ENCODE measurements at places on chromosomes 11 and 22. TPM values are rescaled to one million over a fixed set of nuclear protein-coding genes. Genes with fewer than 3 reads are reported as not detected.

The OR4A16 gene
- not detected for total RNA-seq

The TUBA8 gene
- total RNA-seq = 0.88 TPM

The BIRC3 gene
- 0.08 TPM for total RNA-seq

The LRP4 gene
- total RNA-seq = 7.8 TPM

- no peak for DNase-seq
These were observed 16.9 kb upstream of the CLMP start for GRCh38 chr11:123211981-123212380.

DNA sequence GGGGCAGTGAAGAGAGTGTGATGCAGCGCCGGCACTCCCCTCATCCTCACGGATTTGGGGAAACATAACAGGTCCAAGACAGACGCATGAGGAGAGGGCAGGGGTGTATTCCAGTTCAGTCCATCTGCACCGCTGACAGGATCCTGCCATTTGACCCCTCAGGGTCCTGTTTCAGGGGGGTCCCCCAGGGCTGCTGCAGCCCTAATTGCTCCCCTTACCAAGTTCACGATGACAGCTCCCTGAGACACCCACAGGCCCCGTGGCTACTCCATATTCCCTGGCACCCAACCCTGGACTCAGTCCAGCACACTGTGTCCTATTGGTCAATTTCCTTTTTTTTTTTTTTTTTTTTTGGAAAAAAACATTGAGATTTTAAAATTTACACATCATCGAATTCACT, 41.5 kb downstream of the SHANK2 start:
- no peak for DNase-seq

DNA sequence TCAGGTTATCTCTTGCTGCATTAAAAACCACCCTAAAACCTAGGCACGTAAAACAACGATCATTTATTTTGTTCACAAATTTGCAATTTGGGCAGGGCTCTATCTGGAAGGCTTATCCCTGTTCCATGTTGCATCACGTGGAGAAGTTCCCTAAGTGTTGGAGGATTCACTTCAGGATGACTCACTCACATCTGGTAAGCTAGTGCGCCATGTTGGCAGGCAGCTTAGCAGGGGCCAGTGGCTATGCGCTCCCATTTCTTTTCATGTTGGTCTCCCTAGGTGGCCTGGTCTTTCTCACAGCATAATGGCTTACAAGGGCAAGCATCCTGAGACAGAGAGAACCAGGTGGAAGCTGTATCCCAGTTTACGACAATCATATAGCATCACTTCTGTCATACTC, 226.8 kb downstream of the BLID start:
- no peak for DNase-seq

DNA sequence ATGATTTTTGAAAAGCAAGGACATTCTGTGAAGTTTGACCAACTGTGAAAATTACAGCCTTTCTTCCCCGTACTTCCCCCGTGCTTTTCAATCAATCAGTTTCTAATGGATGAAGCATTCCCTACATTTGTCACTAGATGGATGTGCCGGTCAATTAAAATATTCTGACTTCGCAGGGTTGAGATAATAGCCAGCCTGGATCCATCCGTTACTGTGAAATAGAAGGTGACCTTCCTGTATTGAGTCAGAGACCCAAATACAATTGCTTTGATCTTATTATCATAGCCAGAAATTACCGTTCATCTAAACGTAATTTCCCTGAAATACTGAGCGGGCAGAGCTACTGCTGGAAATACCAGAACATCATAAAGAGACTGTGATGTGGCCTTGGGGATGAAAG, 21.1 kb upstream of the PARVB start:
- no peak for DNase-seq

DNA sequence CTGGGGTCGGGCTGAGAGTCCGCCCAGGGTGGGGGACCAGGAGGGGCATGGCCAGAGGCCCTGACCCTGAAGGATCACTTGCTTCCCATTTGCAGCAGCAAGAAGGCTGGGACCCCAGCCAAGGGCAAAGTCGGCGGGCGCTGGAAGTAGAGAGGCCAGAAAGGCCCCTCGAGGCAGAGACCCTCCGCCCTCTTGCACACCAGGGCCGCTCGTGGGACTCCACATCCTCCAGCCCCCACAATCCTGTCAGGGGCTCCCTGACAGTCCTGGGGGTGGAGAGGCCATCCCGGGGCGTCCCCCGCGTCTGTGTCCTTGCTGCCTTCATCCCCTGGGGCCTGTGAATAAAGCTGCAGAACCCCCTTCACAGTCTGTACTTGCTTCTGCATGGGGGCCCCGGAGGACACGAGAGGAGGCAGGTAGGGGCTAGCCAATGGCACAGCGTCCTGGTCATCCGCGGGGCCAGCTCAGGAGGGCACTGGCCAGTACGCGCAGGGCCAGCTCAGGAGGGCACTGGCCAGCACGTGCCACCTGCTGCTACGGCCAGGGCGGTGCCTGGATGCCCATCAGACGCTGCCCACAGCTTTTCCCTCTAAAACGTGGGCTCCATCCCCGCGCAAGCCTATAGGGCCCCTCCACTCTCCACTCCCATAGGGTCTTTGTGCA, 8.7 kb upstream of the MRPL23 start:
- DNase-seq = no peak

DNA sequence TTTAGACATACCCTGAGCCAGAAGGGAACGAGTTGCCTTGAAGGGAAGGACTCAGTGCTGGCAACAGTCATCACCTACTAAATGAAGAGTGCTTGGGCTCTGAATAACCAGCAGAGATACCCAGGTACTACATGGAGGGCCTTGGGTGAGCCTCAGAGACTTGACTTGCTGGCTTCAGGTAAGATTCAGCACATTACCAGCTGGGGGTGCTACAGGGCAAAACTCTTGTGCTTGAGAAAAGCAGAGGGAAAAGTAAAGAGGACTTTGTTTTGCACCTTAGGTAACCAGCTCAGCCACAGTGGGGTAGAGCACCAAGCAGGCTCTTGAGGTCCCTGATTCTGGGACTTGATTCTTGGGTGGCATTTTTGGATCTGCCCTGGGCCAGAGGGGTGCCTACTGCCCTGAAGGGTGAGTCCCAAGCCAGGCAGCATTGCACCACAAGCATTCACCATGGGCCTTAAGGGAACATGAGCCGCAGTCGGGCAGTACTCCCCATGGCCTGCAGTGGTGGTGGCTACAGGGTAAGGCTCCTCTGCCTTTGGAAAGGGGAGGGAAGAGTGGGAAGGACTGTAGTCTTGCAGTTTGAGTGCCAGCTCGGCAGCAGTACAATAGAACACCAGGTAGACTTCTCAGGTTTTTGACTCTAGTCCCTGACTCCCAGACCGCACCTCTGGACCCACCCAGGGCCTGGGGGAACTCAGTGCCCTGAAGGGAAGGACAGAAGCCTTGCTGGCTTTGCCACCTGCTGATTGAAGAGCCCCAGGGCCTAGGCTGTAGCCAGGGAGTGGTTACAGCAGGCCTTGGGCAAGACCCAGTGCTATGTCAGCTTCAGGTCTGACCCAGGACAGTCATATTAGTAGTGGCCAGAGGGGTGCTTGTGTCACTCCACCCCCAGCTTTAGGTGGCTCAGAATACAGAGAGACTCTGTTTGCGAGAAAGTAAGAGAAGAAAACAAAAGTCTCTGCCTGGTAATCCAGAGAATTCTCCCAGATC, 22.7 kb upstream of the PLEKHA7 start:
- DNase-seq = peak; percentile 41

Data from SK-MEL-5 (cell line).